CD4-positive, alpha-beta T cell treated with Interleukin-10 for 1 hour (primary cell): ENCODE measurements at places on chromosomes 6 and 20.

GRCh38 chr20:33777816-33778215, 33.3 kb upstream of the CHMP4B start:
- no peak for DNase-seq

- peak; percentile 54 for DNase-seq
Observed at GRCh38 chr6:136761227-136761922, 30.9 kb downstream of the MAP3K5 start.

- no peak for DNase-seq
Observed at GRCh38 chr20:7650086-7650879, 290.0 kb downstream of the HAO1 start.

- DNase-seq, result no peak
Observed at GRCh38 chr6:43933148-43933885, 163.3 kb downstream of the VEGFA start.

- DNase-seq, result no peak
Observed at GRCh38 chr20:23582293-23582692, 14.0 kb upstream of the CST9L start.

- no peak for DNase-seq
Observed at GRCh38 chr6:150928882-150929281, 63.4 kb downstream of the MTHFD1L start.

DNA sequence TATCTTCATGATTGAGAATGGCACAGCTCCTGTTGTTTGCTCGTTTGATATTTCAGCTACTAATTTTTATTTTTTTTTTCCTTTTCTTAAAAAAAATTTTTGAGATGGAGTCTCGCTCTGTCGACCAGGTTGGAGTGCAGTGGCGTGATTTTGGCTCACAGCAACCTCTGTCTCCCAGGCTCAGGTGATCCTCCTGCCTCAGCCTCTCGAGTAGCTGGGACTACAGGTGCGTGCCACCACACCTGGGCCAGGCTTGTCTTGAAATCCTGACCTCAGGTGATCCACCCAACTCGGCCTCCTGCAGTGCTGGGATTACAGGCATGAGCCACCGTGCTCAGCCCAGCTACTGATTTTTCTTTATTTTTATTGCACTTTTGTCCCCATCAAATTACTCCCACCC, 150.2 kb upstream of the SIM1 start:
- DNase-seq, result no peak

- DNase-seq, result no peak
Observed at GRCh38 chr20:62876501-62876901, 14.9 kb upstream of the TCFL5 start.

DNA sequence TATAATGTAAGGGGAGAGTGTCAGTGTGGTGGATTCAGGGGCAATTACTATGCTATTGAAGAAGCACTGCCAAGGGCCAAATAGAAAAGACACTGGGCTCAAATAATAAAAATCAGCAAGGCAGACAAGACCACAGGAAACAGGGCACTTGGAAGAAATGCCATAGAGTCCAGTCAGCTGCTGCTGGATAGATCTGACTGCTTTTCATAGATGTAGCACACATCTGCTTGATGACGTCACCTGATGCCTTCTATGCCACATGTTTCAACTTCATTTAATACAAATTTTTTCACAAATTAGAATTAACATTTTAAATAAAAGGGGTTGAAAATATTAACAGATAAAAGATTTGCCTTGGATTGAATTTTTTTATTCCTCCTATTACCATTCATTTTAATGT, 23.9 kb upstream of the AHI1 start:
- no peak for DNase-seq

- no peak for DNase-seq
Observed at GRCh38 chr6:45226081-45226480, 102.0 kb upstream of the RUNX2 start.

GRCh38 chr20:32920530-32921298, 62.0 kb downstream of the EFCAB8 start:
- no peak for DNase-seq

GRCh38 chr6:106159531-106159940, 73.4 kb downstream of the PRDM1 start:
- DNase-seq, result no peak

- DNase-seq, result no peak
Observed at GRCh38 chr6:160111806-160112205, 9.8 kb upstream of the SLC22A1 start.

GRCh38 chr20:1304710-1305515, 24.0 kb downstream of the SDCBP2 start:
- no peak for DNase-seq

DNA sequence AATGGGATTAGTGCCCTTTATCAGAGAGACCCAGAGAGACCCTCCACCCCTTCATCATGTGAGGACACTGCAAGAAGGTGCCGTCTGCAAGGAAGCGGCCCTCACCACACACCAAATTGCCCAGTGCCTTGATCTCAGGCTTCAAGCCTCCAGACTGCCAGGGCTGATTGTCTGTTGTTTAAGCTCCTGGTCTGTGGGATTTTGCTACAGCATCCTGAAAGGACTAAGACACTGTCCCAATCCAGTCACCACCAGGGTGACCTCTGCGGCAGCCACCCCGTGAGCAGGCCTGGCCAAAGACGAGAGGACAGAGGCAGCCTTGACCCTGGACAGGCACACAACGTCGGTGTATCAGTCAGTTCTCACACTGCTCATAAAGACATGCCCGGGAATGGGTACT, 13.5 kb upstream of the FRMD1 start:
- no peak for DNase-seq

- no peak for DNase-seq
Observed at GRCh38 chr6:91667596-91667995, 1080.7 kb upstream of the MAP3K7 start.

DNA sequence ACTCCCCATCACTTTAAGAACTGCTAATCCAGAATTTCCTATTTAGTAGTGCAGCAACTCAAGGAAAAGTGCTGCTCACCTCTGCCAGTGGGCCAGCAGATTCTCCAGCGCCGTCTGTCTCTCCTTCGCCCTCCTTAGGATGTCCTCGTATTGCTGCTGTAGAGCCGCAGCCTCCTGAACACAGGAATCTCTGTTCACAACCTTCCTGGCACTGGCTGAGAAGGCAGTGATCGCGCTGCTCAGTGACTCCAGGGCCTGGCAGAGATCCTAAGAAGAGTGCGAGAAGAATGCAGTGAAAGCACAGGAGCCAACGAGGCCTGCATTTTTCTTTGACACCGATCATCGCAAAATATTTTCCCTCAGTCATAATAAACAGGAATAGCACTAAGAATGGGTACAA, 209.0 kb downstream of the SYNE1 start:
- no peak for DNase-seq

- no peak for DNase-seq
Observed at GRCh38 chr20:63036291-63036690, 29.5 kb upstream of the BHLHE23 start.

- DNase-seq, result no peak
Observed at GRCh38 chr6:165956874-165957273, 210.8 kb downstream of the TBXT start.

DNA sequence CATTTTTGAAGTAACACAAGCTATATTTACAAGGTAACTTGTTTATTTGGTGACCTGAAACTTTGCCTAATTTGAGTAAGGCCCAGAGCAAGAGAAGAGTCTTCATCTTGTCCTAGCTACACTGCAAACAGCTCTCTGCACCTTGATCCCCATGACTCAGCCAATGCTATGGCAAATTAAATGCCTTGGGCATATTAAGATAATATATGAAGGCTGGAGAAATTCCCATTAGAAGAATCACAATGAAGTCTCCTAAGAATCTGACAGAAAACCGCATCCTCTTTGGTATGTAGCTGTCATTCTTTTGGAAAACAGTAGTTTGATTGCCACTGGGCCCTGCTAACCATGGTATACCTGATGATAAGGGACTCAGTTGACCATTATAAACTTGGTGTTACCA, 204.5 kb downstream of the UBE3D start:
- no peak for DNase-seq

DNA sequence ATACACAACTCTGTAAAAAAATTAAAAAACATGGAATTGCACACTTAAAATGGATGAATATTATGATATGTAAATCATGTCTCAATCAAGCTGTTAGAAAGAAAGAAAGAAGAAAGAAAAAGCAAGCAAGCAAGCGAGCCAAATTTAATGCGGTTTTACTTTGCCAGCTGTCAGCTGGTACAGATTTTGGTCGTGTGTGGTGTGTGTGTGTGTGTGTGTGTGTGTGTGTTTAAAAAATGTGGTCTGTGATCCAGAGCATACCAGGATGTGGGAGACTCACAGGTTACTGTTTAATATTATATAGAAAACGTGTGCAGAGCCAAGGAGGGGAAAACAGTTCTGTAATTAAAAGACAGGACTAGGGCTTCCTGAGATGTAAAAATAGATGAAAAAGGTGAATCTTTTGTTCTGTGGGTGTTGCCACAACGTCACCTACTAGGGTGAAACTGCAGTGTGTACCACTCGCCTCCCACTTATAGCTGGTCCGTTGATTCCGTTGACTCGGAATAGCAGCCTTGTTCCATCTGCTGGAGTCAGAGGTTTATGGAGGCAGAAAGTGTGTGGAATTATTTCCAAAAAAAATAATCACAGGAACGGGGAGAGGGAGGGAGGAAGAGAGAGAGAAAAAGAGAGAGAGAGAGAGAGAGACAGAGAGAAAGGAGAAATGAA, 197.7 kb downstream of the BCAS1 start:
- DNase-seq, result peak; percentile 76

GRCh38 chr6:146548898-146549374, 5.3 kb downstream of the RAB32 start:
- DNase-seq, result no peak

DNA sequence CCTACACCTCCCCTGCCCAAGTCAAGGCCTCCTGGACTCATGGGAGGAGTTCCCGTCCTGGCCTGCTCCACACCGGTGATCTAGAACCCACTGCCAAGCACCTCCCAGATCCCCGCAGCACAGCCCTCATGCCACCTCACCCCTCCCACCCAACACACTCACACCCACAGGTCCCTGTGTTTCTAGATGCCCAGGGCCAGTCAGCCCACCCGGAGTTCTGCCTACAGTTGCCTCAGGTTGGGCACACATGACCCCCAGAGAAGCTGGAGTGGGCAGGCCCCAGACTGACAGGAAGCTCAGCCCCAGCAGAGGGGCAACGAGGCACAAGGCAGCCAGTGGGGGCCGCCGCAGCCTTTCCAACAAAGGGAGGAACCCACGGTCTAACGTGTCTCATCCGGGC, 29.6 kb downstream of the RRBP1 start:
- DNase-seq, result no peak

- DNase-seq, result no peak
Observed at GRCh38 chr20:13396022-13396421, 174.9 kb downstream of the ISM1 start.

GRCh38 chr6:130749402-130749801, 77.8 kb upstream of the SMLR1 start:
- DNase-seq, result no peak

DNA sequence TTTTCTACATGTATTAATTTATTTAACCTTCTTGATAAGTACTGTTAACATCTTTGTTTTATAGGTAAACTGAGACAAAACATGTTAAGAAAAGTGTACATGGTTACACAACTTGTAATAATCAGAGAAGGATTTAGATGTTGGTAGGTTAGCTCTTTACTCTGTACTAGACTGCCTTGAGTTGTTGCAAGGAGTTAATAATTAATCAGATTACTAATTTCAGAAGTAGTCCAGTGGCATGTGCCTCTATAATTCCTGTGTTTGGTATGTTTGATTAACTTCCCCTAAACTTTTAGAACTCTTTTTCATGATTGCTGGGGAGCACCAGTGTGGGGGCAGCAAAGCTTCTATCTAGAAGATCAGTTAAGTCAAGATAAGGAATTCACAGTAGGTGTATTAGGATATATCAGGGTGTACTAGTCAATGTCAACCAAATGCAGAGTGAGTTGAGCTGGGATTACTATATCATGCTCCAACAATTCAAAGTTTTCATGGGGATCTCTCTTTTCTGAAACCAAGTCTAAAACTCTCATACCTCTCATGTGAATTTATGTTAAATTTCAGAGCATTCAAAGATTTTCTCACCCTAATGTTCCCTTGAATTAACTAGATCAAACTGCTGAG, 129.7 kb upstream of the AHI1 start:
- DNase-seq, result no peak

DNA sequence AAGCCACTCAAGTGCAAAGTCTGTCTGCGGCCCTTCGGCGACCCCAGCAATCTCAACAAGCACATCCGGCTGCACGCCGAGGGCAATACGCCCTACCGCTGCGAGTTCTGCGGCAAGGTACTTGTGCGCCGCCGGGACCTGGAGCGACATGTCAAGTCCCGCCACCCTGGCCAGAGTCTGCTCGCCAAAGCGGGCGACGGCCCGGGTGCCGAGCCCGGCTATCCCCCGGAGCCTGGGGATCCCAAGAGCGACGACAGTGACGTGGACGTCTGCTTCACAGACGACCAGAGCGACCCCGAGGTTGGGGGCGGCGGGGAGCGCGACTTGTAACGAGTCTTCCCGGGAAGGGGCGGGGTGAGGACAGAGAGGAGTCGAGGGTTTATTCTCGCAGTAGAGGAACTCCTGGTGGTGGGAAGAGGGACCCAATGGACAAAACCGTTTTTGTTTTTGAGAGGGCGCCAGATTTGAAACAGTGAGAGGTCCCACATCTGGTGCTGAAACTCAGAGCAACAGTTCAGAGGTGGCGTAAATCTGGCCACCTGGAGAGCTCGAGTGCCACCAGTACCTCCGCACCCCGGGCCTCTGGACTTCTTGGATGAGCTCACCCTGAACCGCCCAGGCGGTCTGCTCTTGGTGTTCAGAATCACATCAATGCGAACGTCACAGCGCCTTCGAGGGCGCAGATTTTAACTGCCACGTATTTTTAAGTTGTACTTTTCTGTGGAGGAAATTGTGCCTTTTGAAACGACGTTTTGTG, 8.0 kb downstream of the PRDM13 start:
- no peak for DNase-seq

- no peak for DNase-seq
Observed at GRCh38 chr6:4931530-4932227, 72.2 kb downstream of the RPP40 start.
